Foreskin fibroblast (primary cell): ENCODE measurements at places on chromosomes 6 and 20.

GRCh38 chr6:160659562-160659961, 4.5 kb downstream of the LPA start:
- no peak for DNase-seq

GRCh38 chr6:96809119-96809518, 28.2 kb downstream of the GPR63 start:
- DNase-seq, result no peak

- no peak for DNase-seq
These were observed 11.2 kb upstream of the UNC93A start for GRCh38 chr6:167279766-167280446.

GRCh38 chr6:19210849-19211590, 626.1 kb upstream of the ID4 start:
- DNase-seq, result no peak
